NB4 (cell line): ENCODE measurements at places on chromosomes 7 and 10.

DNA sequence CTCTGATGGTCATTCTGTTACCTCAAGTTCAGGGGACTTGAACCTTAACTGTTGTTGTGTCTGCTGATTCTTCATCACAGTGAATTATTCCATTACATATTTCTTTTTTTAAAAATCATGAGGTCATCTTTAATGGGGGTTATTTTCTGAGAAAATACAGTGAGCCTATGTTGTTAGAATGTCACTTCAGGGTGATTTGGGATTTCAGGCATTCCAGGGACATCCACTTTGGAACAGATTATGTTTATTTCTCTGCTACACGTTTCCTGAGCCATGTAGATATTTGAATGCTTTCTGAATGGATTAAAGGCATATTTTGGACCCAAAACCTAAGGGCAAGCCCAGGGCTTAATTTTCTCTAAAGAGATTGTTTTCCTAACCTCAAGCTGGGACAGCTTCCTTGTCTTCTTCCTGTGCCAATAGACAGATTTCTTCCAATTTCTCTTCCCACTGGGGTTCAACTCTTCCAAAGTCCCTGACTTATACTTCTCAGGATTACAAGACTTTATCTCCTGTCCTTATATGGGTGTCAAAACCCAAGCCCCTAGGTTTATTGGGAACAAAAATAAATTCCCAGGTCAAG lies 271.7 kb downstream of the ARHGAP12 start:
- no peak for DNase-seq

DNA sequence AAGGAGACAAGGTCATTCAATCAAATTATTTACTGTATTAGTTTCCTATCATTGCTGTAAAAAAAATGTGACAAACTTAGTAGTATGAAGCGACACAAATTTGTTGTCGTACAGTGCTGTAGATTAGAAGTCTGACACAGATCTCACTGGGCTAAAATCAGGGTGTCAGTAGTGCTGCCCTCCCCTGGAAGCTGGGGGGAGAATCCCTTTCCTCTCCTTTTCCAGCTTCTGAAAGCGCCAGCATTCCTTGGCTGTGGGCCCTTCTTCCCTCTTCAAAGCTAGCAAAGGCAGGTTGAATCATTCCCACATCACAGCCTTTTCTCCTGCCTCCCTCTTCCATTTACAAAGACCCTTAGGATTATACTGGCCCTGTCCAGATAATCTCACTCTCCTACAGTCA lies 28.0 kb downstream of the VPS41 start:
- DNase-seq = no peak

DNA sequence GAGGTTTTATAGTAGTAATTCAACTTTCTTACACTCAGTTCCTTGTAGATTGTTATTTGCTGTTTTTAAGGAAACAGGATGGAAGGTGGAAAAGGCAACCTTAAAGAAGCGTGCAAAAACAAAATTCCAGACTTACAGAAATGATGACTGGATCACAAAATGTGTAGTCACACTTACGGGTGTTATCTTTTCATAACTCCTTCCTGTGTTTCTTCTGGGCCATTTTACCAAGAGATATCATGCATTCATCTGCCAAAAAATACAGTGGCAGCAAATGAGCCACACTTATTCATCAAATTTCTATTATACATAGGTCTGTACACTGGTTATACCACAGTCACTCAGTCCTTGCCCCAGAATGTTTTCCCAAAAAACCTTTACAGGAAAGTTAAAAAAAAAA lies 94.3 kb upstream of the IL6 start:
- DNase-seq = no peak

GRCh38 chr7:16710651-16711050 lies 42.9 kb upstream of the TSPAN13 start:
- DNase-seq = no peak

- DNase-seq = no peak
Measured at GRCh38 chr10:51445588-51445987, 253.8 kb downstream of the CSTF2T start.

DNA sequence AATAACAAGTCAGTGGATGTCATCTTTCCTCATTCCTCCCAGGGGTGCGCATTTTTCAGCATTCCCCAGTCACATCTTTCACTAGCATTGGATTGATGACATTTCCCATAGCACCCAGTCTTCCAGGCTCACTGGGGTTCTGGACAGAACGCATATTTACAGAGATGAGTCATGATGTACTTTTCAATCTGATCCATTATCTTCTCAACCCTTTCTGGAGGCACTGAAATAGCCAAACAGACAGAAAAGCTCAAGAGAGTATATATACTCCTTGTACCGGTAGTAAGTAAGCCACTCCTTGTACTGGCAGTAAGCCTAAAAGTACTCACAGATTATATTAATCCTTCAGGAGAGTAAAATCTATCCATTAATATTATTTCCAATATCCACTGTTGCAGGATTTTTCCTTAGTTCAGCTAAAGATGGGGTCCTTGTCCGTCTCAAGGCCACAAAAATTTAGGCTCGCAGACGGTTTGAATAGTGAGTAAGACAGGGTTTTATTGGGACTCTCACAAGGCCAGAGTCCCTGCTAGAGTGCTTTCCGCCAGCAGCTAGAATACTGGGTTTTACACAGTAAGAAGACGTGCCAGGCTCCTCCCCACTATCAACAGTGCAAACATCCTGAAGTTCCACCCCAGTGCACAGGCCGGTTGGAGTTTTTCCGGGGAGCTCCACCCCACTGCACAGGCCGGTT lies 60.8 kb downstream of the MDH2 start:
- no peak for DNase-seq

GRCh38 chr10:54808186-54808935 lies 7.3 kb upstream of the PCDH15 start:
- no peak for DNase-seq

- no peak for DNase-seq
Measured at GRCh38 chr7:95772771-95773581, 622 bp downstream of the DYNC1I1 start.

GRCh38 chr10:22541900-22542299 lies 172.5 kb downstream of the PIP4K2A start:
- DNase-seq = no peak

GRCh38 chr7:371119-371778 lies 81.3 kb downstream of the FOXL3 start:
- DNase-seq = peak; percentile 48

DNA sequence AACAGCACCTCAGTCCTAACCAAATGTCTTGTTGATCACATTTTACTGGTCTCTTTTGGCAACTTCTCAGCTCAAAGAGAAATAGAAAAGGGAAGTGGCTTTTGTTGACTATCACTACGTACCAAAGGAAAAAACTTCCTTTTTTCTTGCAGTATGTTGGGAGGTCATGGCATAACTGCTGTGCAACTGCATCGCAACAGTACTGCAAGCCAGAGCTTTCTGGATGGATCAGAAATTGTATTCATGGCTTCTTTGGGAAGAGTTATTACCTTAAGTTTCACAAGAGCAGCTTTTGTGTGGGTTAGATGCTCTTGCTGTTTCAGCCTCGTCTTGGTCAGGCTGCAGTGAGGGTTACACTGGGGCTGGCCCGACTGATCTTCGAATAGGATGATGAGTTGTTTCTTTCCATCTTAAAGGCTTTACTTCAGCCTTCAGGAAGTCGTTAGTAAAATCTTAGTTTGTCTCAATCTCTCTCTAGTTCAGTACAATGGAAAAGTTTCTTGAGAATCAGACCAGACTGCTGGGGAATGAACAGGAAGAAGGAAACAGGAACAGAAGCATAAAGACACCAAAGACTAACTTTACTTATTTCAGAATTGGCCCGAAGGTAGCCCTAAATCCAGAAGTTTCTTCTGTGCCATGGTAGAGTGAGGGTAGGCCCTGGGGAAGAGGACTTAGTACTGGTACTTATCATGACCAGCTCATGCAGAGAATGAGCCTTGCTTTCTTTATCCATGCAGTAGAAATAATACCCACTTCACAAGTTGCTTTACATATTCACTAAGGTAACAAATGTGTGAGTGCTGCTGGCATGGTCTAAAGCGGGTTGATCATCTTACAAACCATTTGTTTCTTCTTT lies 153.6 kb downstream of the CELF2 start:
- DNase-seq = peak; percentile 77

GRCh38 chr7:105353752-105354328 lies 34.9 kb downstream of the SRPK2 start:
- DNase-seq = peak; percentile 93

DNA sequence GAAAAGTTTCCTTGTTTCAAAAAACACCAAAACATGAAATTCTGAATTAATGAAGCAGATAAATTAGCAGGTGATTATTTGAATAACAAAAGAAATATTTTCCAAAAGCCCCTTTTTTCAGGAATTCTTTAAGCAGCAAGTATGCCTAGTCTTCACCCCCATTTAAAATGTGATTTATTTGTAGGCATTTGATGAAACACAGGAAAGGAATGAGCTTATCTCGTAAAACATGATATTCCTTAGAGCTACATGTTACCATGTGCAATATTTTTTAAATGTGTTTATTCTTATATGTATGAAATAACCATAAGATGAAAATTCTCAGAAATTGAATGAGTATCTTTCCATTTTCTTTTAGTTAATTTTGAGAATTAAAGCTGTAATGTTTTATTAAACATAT lies 106.1 kb downstream of the CHN2 start:
- no peak for DNase-seq

DNA sequence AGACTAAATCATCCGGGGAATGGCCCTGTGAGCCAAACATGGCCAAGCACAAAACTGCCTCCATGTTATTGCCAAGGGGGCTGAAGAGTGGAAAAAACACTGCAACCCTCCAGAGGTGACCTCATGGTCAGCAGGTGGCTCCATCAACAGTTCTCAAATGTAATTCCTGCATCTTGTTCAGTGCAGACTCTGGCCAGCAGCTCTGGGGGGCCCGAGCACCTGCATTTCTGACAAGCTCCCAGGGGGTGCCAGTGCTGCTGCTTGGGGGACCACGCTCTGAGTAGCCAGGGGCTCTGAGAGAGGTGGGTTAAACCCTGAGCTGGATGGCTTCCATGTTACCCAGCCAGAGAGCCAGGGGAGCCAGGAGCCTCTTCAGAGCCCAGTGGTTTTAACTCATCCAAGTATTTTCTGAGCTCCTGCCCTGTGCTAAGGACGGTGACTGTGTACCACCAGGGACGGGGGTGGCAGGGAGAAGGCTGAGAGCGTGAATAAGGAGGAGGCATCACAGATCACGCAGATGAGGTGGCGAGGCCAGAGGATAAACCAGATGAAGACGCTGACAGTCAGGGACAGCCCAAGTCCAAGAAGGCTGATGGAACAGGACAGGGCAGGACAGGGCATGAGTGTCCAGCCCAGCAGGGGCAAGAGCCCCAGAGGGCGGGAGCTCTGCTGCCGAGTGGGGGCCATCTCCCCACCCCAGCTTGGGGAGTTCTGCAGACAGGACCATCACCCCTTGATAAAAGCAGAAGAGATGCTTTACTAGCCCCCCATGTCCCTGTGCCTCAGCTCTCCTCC lies 52.9 kb downstream of the CLEC2L start:
- no peak for DNase-seq

DNA sequence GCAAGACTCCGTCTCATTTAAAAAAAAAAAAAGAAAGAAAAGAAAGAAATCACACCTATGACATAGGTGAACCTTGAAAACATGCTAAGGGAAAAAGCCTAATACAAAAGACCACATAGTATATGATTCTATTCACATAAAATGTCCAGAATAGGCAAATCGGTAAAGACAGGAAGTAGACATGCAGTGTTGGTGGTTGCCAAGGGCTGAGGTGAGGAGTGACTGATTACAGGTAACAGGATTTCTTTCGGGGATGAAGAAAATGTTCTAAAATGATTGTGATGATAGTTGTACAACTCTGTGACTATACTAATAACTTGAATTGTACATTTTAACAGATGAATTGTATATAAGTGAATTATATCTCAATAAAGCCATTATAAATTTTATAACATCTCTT lies 3.3 kb downstream of the XPNPEP1 start:
- DNase-seq = no peak

DNA sequence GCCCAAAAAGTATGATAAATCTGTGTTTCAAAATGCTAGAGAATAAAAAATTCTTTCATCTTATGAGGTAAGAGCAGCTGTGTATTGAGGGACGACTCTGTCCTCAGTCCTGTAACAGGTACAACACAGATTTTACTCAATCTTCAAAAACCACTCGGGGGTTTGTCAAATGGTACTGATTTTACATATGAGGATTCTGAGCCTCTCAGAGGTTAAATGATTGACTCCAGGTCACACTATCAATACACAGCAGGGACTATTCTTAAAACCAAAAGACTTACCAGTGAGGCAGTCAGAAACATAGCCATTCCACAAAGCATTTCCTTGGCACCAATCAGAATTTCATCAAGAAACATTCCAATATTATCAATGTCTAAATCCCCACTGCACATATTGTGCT lies 95.5 kb downstream of the SGMS1 start:
- no peak for DNase-seq

- no peak for DNase-seq
Measured at GRCh38 chr7:79304711-79305110, 148.8 kb downstream of the MAGI2 start.

- no peak for DNase-seq
Measured at GRCh38 chr10:75283078-75283670, 47.4 kb upstream of the COMTD1 start.

- no peak for DNase-seq
Measured at GRCh38 chr10:123103944-123104343, 31.8 kb upstream of the HMX3 start.

- no peak for DNase-seq
Measured at GRCh38 chr7:13702251-13702650, 287.2 kb downstream of the ETV1 start.

- DNase-seq = peak; percentile 16
Measured at GRCh38 chr10:100759331-100759730, 13.9 kb downstream of the PAX2 start.

GRCh38 chr7:50863053-50863452 lies 80.4 kb upstream of the GRB10 start:
- no peak for DNase-seq

DNA sequence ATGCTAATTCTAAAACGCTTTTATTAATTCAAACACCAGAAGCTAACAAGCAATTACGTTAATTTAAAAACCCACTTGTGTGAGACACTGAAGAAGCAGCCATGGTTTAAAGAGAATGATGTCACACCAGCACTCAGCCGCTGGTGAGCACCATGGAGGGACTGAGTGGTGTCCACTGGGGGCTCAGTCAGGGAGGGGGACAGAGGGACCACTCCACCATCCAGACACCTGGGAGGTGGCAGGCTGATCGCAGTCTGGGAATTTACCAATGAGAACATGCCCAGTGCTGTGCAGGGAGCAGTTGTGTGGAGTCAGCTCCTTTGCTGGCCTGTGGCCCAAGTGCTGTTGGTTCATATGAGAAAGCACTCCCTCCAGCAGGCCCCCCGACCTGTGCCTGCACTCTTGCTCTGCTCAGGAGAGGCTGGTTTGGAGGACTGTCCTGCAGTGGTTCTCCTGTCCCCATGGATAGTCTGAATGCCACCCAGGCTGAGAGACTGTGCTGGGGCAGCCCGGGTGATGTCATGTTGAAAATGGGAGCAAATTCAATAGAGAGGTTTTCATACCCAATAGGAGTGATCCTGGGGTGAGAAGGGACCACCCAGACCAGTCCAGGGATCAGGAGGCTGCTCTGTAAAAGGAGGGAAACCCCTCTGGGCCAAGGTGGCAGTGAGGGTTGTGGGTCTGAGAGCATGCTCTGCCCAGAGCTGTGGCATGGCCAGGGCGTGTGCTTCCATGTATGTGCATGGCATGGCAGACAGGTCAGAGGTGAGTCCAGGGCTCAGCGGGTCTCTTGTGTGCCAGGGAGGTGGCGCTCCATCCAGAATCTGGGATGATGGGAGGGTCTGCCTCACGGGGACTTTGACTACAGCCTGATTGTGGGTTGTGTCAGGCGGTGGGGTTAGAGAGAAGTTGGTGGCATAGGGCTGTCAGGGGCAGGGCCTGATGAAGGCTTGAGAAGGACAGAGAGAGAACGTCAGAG lies 12.7 kb downstream of the ADCY1 start:
- DNase-seq = no peak

GRCh38 chr7:121916211-121916610 lies 43.2 kb downstream of the PTPRZ1 start:
- no peak for DNase-seq

- no peak for DNase-seq
Measured at GRCh38 chr7:111813306-111813705, 251.0 kb upstream of the IMMP2L start.
